ENCODE measurements at places on chromosomes 5 and 9. TPM values are rescaled to one million over a fixed set of nuclear protein-coding genes. Genes with fewer than 3 reads are reported as not detected.

- no peak overlapping the region for H3K27ac ChIP-seq
- H3K4me1 ChIP-seq, result no peaks in the 10 kb centered on the region
- peak; percentile 75 for DNase-seq
- peaks cover 1% of the 10 kb centered on the region for H3K27me3 ChIP-seq
These were observed 6.0 kb downstream of the TRIM7 start for GRCh38 chr5:181198905-181199519.

DNA sequence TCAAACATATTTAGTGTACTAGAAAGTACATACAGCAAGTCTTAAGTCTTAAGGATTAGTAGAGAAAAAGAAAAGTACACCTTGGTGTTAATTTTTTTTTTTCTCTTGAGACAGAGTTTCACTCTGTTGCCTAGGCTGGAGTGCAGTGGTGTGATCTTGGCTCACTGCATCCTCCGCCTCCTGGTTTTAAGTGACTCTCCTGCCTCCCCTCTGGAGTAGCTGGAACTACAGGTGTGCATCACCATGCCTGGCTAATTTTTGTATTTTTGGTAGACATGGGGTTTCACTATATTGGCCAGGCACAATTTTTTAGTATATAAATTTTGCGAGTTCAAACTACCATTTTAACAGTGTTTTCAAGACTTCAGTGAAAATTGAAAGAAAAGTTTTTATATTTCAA, 1941.1 kb upstream of the CDH6 start:
- no peaks in the 10 kb centered on the region for H3K27me3 ChIP-seq
- no peaks in the 10 kb centered on the region for H3K36me3 ChIP-seq
- no peak overlapping the region for H3K4me3 ChIP-seq
- H3K4me1 ChIP-seq, result no peaks in the 10 kb centered on the region

GRCh38 chr5:80318212-80318611, 1.6 kb upstream of the SPZ1 start:
- no peak overlapping the region for H3K4me3 ChIP-seq
- peak; percentile 94 for DNase-seq
- peaks cover 2% of the 10 kb centered on the region for H3K4me1 ChIP-seq
- peaks cover 29% of the 10 kb centered on the region for H3K27me3 ChIP-seq

GRCh38 chr5:82362636-82363035, 84.5 kb upstream of the RPS23 start:
- H3K4me3 ChIP-seq, result no peak overlapping the region
- H3K36me3 ChIP-seq, result no peaks in the 10 kb centered on the region
- peaks cover 19% of the 10 kb centered on the region for H3K4me1 ChIP-seq
- H3K27me3 ChIP-seq, result no peaks in the 10 kb centered on the region

The CER1 gene
- not detected for total RNA-seq

The DMGDH gene
- 7.2 TPM for total RNA-seq

DNA sequence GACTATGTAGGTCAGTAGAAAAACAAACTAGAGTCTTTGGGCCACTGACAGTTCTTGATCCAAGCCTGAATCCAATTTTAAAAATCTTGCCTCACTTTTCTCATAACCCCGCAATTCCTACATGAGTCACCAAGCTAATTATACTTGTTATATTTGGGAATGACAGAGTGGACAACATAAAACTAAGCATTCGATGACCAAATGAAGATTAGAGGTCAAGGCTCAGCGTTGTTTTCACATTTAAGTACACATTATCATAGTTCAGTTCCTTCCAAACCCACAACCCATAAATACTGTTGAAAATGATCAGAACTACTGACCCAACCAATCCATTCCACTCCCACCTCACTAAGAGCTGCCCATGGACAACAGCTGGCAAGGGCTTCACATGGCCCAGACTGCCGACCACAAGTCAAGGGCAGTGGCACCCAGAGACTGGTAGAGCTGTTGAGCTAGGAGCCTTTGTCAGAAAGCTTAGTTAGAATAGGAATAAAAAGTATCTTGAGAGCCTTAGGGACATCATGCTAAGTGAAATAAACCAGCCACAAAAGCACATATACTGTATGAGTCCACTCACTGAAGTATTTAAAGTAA, 64.2 kb downstream of the MYO10 start:
- H3K4me1 ChIP-seq, result peaks cover 23% of the 10 kb centered on the region
- no peaks in the 10 kb centered on the region for H3K27me3 ChIP-seq
- no peak overlapping the region for H3K4me3 ChIP-seq

The HK3 gene
- 1.8 TPM for total RNA-seq

DNA sequence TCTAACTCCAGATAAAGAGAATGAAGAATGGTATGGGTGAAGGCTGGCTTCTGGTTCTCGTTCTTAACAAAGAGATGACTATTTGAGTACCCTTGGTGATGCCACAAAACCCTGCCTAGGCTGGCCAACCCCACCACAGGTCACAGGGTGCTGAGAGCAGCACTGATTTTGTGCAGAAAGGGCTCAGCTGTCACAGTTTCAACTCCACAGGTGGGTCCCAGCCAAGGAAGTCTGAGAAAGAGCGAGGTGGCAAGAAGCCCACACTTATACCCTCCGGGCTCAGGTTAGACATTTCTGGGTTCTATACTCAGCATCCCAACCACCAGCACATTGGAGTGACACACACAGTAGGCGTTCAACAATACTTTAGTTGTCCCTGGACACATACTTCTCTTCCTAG, 118.1 kb downstream of the SLIT3 start:
- no peaks in the 10 kb centered on the region for H3K27me3 ChIP-seq
- DNase-seq, result no peak
- H3K4me1 ChIP-seq, result peaks cover 11% of the 10 kb centered on the region
- H3K4me3 ChIP-seq, result no peak overlapping the region
- H3K36me3 ChIP-seq, result no peaks in the 10 kb centered on the region

GRCh38 chr5:67030289-67031056, 166.1 kb downstream of the CD180 start:
- DNase-seq, result no peak
- no peaks in the 10 kb centered on the region for H3K27me3 ChIP-seq
- no peak overlapping the region for H3K27ac ChIP-seq
- no peak overlapping the region for H3K4me3 ChIP-seq
- peaks cover 30% of the 10 kb centered on the region for H3K4me1 ChIP-seq
- H3K36me3 ChIP-seq, result no peaks in the 10 kb centered on the region

- H3K27me3 ChIP-seq, result no peaks in the 10 kb centered on the region
- DNase-seq, result no peak
- H3K4me1 ChIP-seq, result no peaks in the 10 kb centered on the region
- H3K27ac ChIP-seq, result no peak overlapping the region
- H3K4me3 ChIP-seq, result no peak overlapping the region
These were observed 11.8 kb upstream of the SYK start for GRCh38 chr9:90789862-90790261.

The COL27A1 gene
- total RNA-seq, result 10.1 TPM

DNA sequence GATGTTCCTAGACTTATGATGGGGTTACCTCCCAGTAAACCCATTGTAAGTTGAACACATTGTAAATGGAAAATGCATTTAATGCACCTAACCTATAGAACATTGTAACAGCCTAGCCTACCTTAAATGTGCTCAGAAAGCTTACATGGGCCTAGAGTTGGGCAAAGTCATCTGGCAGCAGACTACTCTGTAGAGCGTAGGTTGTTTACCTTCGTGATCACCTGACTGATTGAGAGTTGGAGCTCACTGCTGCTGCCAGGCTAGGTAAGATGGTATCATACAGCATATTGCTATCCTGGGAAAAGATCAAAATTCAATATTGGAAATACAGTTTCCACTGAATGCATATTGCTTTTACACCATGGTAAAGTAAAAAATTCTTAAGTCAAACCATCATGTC, 95.4 kb downstream of the HTR4 start:
- DNase-seq, result no peak
- H3K27ac ChIP-seq, result no peak overlapping the region
- no peaks in the 10 kb centered on the region for H3K27me3 ChIP-seq
- H3K36me3 ChIP-seq, result no peaks in the 10 kb centered on the region

DNA sequence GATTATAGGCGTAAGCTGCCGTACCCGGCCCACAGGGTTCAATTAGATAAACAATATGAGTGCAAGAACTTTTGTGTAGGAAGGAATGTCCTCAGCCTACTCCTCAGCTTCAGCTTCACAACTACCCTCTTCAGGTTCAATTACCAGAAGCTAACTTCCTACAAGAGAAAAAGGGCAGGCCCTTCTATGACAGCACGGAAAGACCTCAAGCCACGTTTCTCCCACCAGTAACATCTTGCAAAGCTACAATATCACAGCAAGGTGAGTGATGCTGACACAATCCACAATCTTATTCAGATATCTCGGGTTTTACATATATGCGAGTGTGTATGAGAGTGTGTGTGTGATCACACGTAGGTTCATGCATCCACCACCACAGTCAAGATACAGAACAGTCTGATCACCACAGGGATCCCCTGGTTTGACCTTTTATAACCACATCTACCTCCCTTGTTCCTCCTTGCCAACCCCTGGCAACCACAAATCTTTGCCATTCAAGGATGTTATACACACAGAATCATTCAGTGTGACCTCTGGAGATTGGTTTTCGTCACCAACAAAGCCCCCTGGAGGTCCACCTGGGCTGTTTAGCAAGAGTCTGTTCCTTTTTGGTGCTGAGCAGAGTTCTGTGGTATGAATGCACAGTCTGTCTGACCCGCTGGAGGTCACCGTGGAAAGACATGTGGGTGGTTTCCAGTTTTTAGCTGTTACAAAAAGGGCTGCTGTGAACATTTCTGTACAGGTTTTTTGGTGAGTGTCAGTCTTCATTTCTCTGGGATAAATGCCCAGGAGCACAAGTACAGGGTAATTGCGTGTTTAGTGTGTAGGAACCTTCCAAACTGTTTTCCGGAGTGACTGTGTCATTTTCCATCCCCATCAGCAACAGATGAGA, 38.2 kb downstream of the IPPK start:
- H3K27me3 ChIP-seq, result no peaks in the 10 kb centered on the region
- no peak overlapping the region for H3K27ac ChIP-seq
- no peak for DNase-seq
- no peaks in the 10 kb centered on the region for H3K4me1 ChIP-seq

Data from osteoblast (primary cell).